Mammary epithelial cell (primary cell): ENCODE measurements at places on chromosomes 16 and 17.

- no peak for DNase-seq
These were observed 342.7 kb downstream of the SOX9 start for GRCh38 chr17:72463287-72464102.

DNA sequence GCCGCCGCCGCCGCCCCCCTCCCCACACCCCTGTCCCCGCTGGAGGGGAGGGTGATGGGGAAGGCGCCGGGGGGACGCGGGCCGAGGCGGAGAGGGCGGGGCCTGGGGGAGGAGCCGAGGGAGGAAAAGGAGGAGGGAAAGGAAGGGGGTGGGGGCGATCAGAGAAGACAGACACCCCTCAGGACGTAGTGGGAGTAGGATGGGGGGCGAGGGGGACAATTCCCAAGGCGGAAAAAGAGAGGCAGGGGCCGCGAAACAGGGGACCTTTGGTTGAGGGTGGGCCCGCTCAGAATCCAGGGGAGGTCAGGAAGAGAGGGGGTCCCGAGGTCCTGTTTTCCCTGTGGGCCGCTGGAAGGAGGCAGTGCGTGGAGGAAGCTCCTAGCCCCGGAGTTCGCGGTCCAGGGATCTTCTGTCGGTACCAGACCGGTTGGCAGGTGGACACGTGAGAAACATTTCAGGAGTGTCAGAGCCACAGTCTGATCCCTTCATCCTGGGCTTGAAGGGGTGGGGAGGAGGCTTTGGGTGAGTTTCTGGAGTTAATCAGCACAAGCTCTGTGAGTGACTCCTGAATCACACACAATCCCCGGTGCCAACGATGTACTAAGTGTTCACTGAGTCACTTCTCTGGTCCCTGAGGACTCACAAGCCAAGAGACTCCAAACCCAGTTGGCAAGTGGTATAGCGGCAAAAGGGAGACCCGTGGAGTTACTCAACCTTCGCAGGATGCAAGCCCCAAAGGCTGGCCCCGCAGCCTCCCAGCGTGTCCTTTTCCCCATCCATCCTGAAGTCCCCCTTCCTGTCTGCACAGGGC, at the start of gene XYLT1:
XYLT1 (minus strand) TSS at position 53 of the 811 bp plus-strand sequence. CDS start 164 bp downstream, outside the sequence.
- DNase-seq = peak; percentile 82

GRCh38 chr17:50062293-50063243, 6.7 kb downstream of the ITGA3 start:
- DNase-seq = peak; percentile 99

GRCh38 chr16:12252616-12253015, 276.1 kb downstream of the SNX29 start:
- no peak for DNase-seq

DNA sequence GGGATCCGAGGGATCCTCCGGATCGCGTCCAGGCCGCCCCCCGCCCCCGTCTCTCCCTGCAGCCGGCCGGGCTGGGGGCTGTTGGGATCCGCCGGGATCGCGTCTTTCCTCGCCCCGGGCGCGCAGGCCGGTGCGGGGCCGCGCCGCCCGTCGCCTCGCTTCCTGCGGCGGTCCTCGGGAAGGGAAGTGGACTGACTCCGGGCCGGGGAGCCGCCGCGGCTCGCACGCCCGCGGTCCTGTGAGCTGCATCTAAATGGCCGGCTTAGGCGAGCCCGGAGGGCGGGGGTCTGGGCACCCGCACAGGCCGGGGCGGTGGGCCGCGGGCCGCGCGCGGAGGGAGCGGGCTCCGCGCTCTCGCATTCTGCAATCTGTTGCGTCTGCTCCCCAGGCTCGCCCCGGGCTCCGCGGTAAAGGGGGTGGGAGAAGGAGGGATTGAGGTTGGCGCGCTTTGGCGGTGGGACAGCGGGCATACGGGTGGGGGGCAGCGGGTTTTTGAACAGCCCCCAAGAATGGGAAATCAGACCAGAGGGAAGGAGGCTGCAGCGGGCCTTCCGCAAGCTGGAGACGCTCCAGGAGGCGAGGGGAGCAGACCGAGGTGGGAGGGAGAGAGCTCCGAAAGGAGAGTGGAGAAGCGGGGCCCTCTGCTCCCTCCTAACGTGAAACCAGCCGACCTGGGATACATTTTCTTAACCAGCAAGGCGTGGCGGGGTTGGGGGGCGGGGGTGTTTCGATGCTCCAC, 2.2 kb downstream of the TMEM132E start:
- no peak for DNase-seq

DNA sequence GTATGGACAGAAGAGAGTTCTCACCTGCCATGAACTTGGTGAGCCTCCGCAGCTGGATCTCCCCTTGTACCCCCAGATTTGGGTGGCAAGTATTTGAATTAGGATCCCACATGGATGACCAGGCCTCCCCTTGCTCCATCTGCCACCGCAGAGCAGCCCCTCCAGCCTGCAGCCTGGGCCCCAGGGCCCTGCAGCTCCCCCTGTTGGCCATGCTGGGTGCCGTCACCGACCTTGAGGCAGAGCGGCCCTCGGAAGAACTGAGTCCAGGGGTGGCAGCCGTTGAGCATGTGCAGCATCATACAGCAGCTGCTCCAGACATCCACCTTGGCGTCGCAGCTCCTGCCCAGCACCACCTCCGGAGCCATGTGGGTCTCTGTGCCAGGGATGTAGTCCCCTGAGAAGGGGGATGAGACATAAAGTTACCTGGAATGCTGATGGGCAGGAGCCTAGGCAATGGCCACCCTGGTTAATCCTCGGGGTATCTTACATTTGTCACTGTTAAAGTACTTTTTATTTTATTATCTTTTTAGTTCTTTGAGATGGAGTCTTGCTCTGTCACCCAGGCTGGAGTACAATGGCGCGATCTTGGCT, 9.0 kb upstream of the SPATA32 start:
- DNase-seq = no peak

GRCh38 chr16:8982816-8983215, 19.1 kb upstream of the USP7 start:
- DNase-seq = no peak

DNA sequence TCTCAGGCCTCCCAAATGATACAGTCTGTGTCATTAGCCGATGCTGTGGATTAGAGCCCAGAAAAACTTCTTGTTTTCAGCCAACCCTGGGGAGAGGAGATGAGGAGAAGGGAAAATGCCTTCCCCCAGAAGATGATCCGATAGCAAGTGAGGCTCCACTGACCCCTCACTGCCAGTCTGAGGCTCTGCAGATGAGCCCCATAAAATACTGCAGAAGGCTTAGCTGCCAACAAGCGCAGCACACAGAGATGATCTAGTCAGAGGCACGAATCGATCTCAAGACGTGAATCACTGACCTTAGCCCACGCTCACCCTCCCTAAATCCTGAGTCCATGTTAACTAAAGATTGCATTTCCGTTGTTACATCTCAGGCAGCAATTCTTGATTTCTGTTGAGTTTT, 31.5 kb downstream of the SALL1 start:
- DNase-seq = no peak

GRCh38 chr16:13959626-13960025, 39.7 kb downstream of the ERCC4 start:
- DNase-seq = no peak

DNA sequence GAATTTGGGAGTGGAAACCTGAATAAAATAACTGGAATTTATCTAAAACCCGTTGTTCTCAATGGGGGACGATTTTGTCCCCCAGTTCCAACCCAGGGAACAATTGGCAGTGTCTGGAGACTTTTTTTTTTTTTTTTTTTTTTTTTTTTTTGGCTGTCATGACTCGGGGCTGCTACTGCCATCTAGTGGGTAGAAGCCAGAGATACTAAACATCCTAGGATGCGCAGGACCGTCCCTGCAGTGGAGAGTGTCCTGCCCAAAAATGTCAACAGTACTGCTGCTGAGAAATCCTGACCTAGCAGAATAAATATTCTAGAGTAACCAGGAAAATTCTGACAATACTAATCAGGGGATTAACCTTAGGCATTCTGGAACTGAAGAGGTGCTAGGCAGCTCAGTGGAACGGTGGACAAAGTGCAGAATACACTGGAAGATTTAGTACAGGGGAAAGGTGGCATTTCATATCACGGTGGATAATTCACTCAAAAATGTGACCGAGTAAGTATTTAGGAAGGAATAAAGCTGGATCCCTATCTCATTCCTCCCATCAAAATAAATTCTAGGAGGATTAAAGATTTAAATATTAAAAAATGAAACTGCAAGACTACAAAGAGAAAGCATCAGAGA, 107.6 kb downstream of the SPECC1 start:
- DNase-seq = peak; percentile 38

DNA sequence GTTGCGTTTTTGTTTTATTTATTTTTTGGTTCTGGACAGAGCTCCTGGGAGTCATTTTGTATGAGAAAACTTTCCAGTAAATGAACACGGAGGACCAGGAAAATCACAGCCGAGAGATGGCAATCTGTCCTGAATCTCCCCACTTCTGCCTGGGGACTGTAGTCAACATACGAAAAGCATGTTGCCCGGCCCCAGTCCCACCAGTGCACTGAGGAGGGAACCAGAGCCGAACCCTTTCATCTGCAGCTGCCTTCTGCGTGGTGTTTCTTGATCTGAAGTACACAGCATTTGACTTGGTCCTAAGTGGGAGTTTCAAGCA, 18.9 kb downstream of the SNX11 start:
- no peak for DNase-seq

GRCh38 chr17:69921046-69921445, 154.0 kb upstream of the KCNJ16 start:
- DNase-seq = no peak

DNA sequence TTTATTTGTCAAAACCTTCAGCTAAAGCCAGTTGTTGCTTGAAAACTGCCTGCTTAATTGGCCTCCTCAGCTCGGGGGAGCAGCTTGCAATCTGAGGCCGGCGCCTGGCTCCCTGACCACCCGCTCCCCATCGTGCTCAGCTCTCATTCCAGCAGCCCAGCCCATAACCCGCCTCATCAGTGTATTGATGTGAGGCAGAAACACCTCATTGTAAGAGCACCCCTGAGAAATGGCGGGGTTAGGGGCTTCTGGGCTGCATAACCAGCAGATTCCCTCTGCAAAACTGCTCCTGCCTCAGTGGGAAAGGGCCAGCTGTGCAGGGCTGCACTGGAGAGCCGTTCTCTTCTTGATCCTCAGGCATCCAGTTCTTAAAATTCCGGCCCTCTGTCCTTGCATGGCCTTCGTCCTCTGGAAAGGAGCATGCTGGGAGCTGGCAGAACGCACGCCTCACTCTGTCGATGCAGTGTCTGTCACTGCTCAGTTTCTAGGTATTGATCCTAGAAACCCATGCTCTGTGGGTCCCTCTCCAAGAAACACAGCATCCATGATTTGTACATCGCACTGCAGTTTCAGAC, 113.8 kb upstream of the CHMP6 start:
- no peak for DNase-seq

DNA sequence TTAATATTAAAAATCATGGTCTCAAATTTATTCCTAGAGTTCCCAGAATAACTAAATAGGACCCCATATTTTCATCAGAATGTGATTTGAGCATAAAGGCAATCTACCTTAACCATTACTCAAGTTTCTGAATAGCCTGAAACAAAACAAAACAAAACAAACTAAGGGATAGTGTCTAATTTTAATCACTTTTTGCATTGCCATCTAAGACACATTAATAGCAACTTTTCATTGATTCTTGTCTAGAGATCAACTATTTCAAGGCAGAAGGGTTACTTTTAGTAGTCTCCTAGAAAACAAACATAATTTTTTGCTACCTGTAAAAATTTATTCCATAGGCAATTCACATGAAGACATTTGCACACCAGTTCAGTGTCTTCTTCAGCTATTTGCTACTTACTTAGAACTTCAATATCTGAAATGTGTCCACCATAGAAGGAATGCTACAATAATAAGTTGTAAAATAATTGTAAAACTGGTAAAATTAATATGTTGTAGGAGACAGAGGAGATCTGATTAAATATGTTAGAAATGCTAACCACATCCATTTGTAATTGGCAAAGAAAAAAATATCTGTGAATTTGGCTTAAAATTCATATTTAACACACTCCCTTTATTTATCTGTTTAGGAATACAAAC, 94.7 kb downstream of the SKAP1 start:
- DNase-seq = no peak

DNA sequence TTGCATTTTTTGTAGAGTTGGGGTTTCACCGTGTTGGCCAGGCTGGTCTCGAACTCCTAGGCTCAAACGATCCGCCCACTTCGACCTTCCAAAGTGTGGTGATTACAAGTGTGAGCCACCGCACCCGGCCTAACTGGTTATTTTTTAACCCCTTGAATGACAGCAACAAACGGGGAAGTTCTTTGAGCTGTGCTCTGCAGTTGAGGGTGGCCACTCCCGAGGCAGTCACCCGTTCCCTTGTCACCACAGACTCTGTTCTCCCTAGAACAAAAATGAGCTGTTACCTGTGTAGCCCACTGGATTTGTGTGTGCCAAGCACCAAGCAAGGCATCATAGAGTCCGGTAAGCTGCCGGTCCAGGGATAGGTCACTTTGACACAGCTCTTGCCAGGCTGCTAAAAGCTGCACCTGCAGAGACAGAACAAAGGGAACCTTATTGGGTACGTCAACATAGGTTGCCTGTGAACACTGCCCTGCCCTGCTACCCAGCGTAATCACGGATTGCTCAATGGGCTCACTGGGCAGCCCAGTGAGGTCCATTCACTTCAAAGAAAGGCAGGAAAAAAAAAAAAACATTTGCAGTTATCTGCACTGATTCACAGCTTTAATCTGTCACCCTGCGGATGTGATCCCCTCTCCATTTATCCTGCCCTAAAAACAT, 19.6 kb downstream of the COG7 start:
- no peak for DNase-seq

DNA sequence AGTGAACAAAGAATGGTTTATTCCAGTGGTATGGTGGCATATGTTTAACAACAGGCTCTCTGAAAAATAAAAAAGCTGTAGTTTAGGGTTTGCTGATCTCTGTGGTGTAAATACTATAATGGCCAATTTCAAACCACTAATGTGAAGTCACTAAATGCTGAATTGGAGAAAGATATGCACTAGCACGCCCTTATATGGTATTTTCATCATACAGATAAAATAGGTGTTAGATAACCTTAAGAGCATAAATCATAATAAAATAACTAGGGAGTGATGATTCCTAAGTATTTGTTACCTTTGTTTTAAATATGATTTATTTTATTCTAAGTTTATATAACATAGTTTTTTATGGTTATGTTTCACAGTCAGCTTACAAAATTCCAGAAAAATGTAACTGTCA, 17.2 kb downstream of the NLK start:
- no peak for DNase-seq

GRCh38 chr17:13222975-13223374, 205.1 kb upstream of the ELAC2 start:
- DNase-seq = no peak

DNA sequence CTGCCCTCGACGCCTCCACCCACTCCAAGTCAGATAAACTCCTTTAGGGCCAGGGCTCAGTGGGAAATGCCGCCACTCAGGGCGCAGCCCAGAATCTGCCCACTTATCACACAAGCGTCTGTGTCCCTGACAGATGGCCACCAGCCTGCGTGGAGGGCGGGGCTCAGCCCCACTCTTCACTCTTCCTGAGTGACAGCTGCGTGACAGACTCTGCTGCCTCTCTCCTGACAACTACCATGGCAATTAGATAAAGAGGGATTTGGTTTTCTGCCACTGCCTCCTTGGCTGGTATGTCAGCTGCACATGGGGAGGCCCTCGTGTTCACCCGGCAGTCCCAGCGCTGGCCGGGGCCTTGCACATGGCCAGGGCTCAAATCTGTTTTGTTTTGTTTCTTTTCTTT, 96.2 kb downstream of the RTN4RL1 start:
- no peak for DNase-seq
